ENCODE measurements at places on chromosomes 16 and 17. TPM values are rescaled to one million over a fixed set of nuclear protein-coding genes. Genes with fewer than 3 reads are reported as not detected.

CD300E gene
- not detected for total RNA-seq

GLIS2 gene
- 3.1 TPM for total RNA-seq

EPN2 gene
- total RNA-seq, result 18.8 TPM

ACTG1 gene
- total RNA-seq, result 4,624 TPM

NLRP1 gene
- total RNA-seq, result 38.1 TPM

Measured in bronchial smooth muscle cell (primary cell).